Fibroblast of skin of left quadriceps (primary cell): ENCODE measurements at places on chromosomes 13 and 19.

- DNase-seq = no peak
These were observed 270.1 kb downstream of the SLITRK5 start for GRCh38 chr13:87941226-87941625.

- no peak for DNase-seq
These were observed 703 bp downstream of the RASGRP4 start for GRCh38 chr19:38425222-38425809.

- peak; percentile 48 for DNase-seq
These were observed 31.5 kb downstream of the KLF5 start for GRCh38 chr13:73090116-73090822.

DNA sequence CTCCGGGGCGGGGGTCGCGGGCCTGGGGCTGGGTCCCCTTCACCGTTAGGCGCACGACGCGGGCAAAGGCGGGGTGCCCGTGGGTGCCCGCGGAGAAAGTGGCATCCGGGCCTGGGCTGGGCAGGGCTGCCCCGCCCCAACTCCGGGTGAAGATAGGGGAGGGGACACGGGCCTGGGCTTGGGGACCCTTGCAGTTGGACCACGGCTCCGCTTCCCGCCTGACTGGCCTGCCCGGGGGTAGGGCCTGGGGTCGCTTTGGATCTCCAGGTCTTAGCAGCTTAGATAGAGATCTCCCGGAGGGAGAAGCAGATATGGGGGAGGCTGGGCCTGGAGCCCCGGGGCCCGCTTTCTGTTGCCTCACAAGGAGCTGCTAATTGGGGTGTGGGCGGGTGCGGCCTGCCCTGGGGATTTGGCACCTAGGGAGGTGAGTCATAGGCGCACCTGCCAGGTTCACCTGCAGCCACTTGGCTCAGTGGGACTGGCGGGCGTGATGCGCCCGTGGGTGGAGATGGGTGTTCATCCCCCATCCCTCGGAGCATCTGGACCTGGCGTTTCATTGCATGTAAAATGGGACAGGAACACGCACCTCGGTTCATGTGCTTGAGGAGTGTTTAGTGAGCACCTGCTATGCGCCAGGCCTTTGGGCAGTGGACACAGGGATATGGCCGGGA lies 585 bp downstream of the MAP1S start:
- DNase-seq = no peak

- DNase-seq = no peak
These were observed 26.2 kb upstream of the NCCRP1 start for GRCh38 chr19:39170386-39171231.

DNA sequence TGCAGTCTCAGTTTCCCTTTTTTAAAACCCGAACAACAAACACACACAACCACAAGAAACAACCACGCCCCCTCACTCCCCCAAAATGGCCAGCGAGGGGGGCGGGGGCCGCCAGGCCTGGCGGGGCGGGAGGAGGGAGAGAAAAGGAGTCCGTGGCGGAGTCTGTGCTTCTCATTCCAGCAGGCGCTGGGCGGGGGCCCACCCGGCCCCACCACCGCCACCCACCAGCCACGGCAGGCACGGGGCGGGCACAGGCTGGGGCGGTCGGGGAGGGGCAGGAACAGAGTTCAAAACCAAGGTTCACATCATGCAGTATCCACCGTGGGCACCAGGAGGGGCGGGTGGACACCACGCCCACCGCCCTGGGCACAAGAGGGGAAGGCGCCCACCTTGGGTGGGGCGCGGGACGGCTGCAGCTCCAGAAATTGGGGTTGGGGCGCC lies 12.9 kb downstream of the DPF1 start:
- DNase-seq = no peak

DNA sequence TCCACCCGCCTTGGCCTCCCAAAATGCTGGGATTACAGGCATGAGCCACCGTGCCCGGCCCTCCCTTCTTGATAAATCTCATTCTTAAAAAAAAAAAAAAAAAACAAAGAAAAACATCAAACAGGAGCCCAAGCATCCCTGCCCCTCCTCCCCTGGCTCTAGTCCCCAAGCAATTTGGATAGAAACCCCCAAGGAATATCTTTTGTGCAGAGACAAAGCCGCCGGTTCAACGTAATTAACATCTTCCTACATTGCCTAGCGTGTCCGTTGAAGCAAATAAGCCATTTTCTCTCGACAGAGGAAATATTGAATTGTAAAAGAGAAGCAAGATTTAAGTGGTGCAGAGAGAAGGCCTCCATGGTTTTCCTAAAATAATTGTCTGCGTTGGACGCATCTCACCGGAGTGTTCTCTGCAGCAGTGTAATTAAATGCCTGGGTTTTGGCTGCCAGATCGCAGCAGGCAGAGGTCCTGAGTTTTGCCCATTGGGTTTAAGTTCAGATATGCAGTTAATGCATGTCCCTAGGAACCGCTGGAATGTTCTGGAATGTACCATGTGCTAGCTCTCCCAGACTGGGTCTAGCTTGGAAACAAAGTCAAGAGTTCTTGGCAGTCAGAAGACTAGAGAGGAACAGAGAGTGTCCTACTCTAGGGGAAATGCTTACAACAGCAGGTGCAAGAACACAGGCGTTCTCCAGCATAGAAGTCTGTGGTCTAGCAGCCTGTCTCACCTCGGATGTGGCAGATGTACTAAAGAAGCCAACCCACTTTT lies 30.8 kb downstream of the PIN1 start:
- no peak for DNase-seq

DNA sequence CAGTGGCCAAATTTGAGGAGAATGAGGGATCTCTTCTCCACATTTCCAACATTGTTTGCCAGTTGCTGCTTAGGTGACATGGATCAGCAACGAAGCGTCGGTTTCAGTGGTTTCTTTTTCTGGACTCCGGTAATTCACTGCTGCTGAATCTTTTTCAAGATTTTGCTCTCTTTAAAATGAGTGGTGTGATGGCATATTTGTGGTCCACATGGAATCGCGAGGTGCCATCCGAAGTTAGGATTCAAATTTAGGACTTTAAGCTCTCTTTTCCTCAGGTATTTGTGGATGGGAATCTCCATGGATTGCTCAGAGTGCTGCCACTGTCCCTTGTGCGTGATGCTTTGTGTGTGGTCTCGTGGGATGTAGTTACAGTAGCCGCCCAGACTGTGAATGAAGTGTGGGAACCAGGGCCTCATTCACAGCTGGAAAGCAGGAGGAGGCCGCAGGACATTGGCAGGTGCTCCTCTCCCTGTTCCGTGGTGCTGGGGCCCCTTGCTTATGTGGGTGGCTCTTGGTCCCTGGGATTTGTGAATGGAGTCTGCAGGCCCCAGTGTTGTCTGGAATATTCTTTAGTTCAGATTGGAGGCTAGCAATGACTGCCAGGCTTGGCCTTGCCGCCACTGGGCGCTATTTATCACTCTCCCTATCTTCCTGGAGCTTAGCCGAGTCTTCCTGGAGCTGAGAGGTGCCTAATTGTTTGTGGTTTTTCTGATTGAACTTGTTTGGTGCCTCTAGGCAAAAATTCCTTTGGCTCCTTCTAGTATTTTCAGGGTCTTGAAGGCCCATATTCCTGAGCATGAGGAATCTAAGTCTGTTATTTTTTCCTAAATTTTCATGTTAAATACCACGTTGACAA lies 1.5 kb downstream of the ILF3 start:
- DNase-seq = no peak

GRCh38 chr19:34500656-34501120 lies 19.1 kb downstream of the WTIP start:
- DNase-seq = no peak

GRCh38 chr13:28557725-28558520 lies 63.0 kb upstream of the FLT1 start:
- peak; percentile 95 for DNase-seq

- DNase-seq = no peak
These were observed 338 bp downstream of the RGCC start for GRCh38 chr13:41457589-41458186.

GRCh38 chr19:12676384-12676792 lies 5.3 kb downstream of the DHPS start:
- DNase-seq = peak; percentile 39

DNA sequence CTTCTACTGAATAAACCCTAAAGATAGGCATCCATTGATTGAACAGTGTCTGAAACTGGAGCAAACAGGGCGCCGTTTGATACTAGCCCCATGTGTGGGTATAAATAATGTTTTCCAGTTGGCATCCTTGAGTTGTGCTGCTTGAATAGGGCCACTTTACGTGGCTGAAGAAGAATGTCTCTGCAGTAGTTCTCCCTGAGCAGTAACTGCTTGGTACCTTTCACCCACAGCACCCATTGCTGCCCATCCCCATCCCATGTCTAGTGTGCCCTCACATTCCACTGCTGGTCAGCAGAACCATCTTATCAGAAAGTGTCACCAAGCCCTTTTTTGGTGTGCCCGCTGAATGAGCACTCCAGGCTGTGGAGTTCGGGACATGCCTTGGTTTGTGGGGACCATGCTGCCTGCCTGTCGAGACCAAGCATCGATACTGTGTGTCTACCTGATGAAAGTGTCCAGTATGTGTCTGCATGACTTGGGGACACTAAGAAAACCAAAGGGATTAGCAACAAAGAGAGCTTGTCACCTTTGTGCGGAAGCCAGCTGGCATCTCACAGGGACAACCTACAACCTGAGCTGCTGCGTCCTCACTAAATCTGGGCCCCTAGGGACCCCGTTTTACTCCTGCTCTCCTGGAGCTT lies 162.0 kb downstream of the TM9SF2 start:
- no peak for DNase-seq

GRCh38 chr13:78436311-78436710 lies 167.0 kb downstream of the POU4F1 start:
- DNase-seq = no peak

DNA sequence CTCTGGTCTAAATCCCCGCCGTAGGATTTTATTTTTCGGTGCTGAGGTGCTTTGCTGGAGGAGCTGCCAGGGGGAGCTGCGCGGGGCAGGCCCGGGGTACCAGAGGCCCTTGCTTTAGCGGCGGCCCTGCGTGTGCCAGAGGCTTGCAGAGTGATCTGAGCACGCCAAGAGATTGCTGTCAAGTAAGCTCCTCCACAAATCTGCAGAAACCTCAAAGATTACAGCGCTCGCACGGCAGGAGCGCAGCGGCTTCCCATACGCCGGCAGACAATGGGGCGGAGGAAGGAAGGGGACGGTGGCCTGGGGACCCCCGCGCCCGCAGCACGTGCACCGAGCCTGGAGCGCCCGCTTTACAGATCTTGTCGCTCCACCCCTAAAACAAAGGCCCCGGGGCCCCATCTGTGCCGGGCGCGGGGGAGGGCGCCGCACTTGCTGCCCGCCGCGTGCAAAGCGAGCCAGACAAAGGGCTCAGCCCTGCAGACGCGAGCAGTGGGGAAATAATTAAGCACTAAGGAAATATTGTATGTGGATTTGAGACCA lies 9.1 kb upstream of the C19orf12 start:
- DNase-seq = peak; percentile 1

DNA sequence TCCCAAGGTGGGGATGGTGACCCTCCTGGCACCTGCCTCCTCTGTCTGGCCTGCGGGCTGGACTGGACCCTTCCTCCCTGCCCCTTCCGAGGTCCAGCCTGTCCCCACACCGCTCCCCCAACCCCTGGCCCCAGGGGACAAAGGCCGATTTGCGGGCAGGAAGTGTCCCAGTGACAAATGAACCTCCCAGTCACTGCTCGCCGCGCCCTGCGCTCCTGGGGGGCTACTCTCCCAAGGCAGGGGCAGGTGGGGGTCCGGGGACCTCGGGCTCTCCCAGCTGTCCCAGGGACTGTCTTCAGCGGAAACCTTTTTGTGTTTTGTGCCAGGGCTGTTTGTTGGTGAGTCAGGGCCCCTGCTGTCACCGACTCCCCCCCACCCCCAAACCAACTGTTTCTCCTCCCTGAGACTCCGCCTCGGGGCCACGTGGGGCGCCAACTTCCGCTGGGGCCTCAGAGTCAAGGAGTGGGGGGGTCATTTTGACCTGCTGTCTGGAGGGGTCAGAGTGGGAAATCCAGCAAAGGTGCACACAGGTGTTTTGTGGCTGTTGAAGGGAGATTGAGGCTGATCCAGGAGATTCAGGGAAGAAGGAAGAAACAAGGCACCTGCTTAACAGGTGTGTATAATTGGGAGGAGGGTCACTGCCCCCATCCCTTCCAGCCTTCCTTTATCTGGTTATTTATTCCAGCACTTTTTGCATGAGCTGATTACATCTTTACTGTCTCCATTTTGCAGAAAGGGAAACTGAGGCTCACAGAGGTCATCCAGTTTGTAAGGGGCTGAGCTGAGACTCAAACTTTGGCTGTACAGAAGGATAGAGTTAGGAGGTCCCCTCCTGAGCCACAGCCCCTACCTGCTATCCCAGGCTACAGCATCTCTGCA lies 831 bp downstream of the PGPEP1 start:
- DNase-seq = no peak

GRCh38 chr13:97574926-97575325 lies 141.0 kb downstream of the RAP2A start:
- DNase-seq = peak; percentile 22

- DNase-seq = no peak
These were observed 9.2 kb upstream of the FCGBP start for GRCh38 chr19:39943586-39943985.

- no peak for DNase-seq
These were observed 14.4 kb downstream of the NCAN start for GRCh38 chr19:19226204-19226603.

DNA sequence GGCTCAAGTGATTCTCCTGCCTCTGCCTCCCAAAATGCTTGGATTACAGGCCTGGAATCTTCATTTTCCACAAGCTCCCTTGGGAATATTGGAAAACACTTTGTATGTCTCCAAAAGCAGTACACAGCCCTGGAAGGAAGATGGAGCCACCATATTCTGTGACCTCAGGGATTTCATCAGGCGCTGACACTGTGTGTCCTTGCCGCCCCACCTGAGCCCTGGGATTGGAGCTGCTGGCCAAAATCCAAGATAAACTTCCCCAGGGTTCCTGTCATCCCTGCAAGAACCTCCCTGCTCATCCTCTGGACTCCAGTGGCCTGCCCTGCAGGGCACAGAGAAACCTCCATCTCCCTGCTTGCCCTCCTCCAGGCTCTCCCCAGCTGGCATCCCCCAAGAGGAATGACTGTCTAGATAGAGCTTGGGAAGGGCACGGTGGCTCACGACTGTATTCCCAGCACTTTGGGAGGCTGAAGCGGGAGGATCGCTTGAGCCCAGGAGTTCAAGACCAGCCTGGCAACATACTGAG lies 1.3 kb upstream of the GNG7 start:
- no peak for DNase-seq

- peak; percentile 65 for DNase-seq
These were observed 460.3 kb downstream of the KCTD12 start for GRCh38 chr13:76425935-76426334.

DNA sequence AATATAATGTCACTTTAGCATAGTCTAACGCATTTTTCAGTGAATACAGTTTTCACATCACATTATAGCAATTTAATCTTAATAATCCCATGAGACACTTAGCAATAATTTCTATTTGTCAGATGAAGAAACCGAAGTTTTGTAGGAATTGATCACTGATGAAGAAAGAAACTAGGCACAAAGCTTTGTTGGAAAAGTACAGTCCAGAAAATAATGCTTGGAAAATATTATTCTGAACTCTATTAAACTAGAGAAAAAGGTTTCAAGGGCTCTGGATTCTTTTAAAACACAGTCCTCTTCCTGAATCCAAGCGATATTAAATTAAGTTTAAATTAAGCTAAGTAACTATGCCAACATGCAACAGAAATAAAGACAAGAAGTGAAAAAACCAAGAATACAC lies 62.2 kb downstream of the DCLK1 start:
- DNase-seq = no peak

- no peak for DNase-seq
These were observed 21.8 kb upstream of the OBI1 start for GRCh38 chr13:78680576-78681350.
